ENCODE measurements at places on chromosomes 16 and 17. TPM values are rescaled to one million over a fixed set of nuclear protein-coding genes. Genes with fewer than 3 reads are reported as not detected.

DNA sequence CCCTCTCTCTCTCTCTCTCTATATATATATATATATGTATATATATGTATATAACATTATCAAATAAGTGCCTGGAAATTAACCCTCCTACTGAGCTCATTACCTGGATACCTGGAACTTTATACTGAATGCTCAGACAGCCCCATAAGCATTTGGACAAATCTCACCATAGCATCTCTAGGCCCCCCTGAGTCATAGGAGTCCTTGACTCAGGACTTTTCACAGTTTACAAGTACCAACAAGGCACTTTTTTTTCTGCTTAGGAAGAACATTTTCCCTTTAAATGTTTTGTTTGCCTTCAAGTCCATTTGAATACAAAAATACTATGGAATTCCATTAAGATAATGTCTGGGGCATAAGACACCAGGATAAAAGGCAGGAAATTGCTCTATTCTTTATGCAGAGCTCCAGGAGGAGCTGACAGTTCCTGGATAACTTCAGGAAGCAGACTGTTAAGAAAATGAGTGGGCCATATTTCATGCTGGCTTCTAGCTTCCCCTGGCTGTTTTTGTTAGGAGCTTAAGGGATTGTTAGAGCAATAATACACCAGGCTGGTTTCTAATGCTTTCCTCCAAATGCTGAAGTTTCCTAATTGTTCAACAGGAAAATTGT lies 171.7 kb upstream of the ASIC2 start:
- DNase-seq, result no peak
- H3K27me3 ChIP-seq, result no peaks in the 10 kb centered on the region
- no peaks in the 10 kb centered on the region for H3K4me1 ChIP-seq
- H3K4me3 ChIP-seq, result no peak overlapping the region
- H3K36me3 ChIP-seq, result no peaks in the 10 kb centered on the region

Gene PRDM7
- not detected for total RNA-seq

GRCh38 chr17:58538811-58539409 lies 24.5 kb upstream of the MTMR4 start:
- no peak overlapping the region for H3K27ac ChIP-seq
- H3K27me3 ChIP-seq, result no peaks in the 10 kb centered on the region
- H3K4me3 ChIP-seq, result no peak overlapping the region
- no peaks in the 10 kb centered on the region for H3K36me3 ChIP-seq
- peaks cover 8% of the 10 kb centered on the region for H3K4me1 ChIP-seq

GRCh38 chr16:17301593-17302135 lies 169.1 kb downstream of the XYLT1 start:
- H3K36me3 ChIP-seq, result no peaks in the 10 kb centered on the region
- no peaks in the 10 kb centered on the region for H3K27me3 ChIP-seq
- H3K4me3 ChIP-seq, result no peak overlapping the region
- no peak overlapping the region for H3K27ac ChIP-seq

DNA sequence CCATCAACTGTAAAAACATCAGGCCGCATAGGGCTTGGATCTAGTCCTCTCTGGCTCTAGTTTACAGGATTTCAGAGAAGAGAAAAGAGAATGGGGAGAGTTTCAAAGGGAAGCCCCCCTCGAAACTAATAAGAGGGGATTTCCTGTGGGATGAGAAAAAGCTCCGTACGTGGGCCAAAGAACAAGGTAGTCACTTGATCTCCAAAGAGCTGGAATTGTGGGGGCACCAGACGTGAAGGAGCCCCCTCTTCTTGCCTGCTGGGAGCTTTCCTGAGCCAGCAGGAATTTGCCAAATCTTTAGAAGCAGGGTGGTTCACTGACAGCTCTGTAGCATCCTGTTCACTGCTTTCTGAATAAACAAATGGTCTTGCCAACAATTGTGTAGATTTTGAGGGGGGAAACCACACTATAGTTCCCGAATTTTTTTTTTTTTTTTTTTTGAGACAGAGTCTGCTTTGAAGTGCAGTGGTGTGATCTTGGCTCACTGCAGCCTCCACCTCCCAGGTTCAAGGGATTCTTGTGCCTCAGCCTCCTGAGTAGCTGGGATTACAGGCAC lies 7.0 kb upstream of the TMIGD1 start:
- H3K36me3 ChIP-seq, result no peaks in the 10 kb centered on the region
- no peak for DNase-seq
- no peak overlapping the region for H3K4me3 ChIP-seq
- no peaks in the 10 kb centered on the region for H3K27me3 ChIP-seq
- H3K4me1 ChIP-seq, result peaks cover 44% of the 10 kb centered on the region

DNA sequence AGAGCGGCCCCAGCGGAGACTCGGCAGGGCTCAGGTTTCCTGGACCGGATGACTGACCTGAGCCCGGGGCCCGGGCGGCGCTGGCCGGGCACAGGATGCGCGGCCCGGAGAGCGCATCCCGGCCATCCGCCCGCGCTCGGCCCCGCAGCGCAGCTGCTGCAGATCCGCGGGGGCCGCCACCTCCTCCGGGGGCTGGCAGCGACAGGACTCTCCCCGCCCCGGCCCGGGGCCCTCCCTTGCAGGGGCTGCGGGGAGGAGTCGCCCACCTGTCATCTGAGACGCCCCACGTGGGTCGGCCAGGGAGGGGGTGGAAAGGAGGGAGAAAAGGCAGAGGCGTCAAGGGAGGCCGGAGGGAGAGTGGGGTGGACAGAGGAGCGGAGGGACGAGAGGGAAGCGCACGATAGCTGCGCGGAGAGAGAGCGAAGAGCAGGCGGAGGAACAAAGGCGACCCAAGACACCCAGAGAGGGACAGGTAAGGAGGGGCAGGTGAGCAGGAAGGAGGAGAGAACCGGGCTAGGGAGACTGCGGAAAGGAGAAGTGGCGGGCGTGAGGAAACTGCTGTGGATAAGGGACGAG lies 471 bp upstream of the PRKAR1A start:
- peak overlapping the region; percentile 92 for H3K27ac ChIP-seq
- peaks cover 2% of the 10 kb centered on the region for H3K36me3 ChIP-seq
- no peak for DNase-seq
- H3K4me1 ChIP-seq, result peaks cover 30% of the 10 kb centered on the region

Gene CCDC92B
- 0.13 TPM for total RNA-seq

GRCh38 chr17:38853292-38854219 lies at the start of gene RPL23:
TSS of gene RPL23 (minus strand) at chr17:38853721. CDS start at chr17:38853710, 11 bp downstream.
- H3K27me3 ChIP-seq, result no peaks in the 10 kb centered on the region
- H3K36me3 ChIP-seq, result peaks cover 43% of the 10 kb centered on the region
- peak within 1 kb of the TSS; percentile 56 for H3K4me3 ChIP-seq

DNA sequence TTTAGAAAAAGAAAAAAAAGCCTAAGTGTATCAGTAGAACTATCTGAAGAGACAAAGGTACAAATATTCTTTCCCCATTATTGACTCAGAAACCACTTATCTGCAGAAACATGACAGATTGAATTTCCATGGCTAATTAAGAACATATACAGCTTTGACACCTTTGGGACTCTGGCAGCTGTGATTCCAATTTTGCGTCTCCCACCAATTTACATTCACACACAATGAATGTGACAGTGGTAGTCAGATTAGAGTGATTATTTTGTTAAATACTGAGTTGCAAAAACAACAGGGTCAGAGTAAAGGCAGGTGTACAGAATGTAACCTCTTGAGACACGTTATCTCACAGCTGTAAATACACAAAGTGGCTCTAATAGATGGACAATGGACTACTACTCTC lies 5.3 kb upstream of the PPM1D start:
- no peak overlapping the region for H3K4me3 ChIP-seq
- H3K27ac ChIP-seq, result no peak overlapping the region
- H3K27me3 ChIP-seq, result no peaks in the 10 kb centered on the region
- H3K36me3 ChIP-seq, result no peaks in the 10 kb centered on the region
- peaks cover 11% of the 10 kb centered on the region for H3K4me1 ChIP-seq

Gene MT3
- 5.0 TPM for total RNA-seq

GRCh38 chr16:54027995-54028394 lies 258.6 kb downstream of the IRX3 start:
- H3K4me1 ChIP-seq, result no peaks in the 10 kb centered on the region
- DNase-seq, result no peak
- no peak overlapping the region for H3K27ac ChIP-seq
- H3K27me3 ChIP-seq, result no peaks in the 10 kb centered on the region

DNA sequence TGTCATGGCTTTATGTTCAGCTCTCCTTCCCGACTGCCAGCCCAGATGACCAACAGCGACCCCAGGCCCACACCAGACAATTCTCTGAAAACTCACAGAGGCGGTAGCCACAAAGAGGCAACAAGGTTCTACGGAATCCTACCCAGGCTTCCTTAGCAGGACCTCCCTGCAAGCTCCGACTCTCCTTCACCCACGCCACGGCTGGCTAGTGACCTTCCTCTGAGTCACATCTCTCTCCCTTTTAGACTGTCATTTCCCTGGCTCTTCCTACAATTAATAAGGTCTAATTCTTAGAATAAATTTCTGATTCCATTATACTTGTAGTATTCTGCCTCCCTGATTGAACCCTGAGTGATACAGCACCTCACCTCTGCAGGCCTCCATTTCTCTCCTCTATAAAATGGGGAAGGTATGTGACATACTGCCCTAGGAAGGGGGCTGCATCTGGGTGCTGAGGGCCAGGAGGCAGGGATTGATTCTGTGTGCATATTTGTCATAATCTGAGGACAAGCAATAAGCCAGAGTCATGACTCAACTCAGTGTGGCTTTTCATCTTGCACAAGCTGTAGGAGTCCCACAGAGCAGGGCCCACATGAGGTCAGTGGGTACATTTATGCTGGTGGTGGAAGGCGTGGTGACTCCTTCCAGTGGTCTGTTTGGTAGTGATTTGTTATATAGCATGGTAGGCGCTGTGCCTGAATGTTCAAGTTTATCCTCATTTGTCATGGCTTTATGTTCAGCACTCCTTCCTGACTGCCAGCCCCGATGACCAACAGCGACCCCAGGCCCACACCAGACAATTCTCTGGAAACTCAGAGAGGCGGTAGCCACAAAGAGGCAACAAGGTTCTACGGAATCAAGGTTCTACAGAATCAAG lies 46.2 kb downstream of the SMPD3 start:
- DNase-seq, result no peak
- H3K27me3 ChIP-seq, result no peaks in the 10 kb centered on the region
- H3K36me3 ChIP-seq, result no peaks in the 10 kb centered on the region
- H3K4me1 ChIP-seq, result no peaks in the 10 kb centered on the region

DNA sequence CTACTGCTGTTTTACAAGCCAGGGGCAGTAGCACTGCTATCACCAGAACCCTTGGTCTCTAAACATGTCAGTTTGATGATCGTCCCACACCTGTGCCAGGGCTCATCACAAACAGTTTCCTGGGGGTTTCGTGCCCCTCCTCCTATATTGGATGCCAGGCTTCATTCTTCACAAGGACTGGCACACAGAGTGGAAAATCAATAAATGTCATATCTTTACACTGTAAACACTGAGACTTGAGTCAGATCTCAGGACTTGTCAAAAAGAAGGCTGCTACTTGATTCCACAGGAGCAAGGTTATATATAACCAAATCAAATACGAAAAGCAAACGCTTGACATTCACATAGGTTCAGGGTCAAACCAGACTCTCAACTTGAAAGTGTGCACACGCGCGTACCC lies 39.3 kb upstream of the CLEC18B start:
- no peaks in the 10 kb centered on the region for H3K4me1 ChIP-seq
- no peak overlapping the region for H3K27ac ChIP-seq
- no peaks in the 10 kb centered on the region for H3K27me3 ChIP-seq

DNA sequence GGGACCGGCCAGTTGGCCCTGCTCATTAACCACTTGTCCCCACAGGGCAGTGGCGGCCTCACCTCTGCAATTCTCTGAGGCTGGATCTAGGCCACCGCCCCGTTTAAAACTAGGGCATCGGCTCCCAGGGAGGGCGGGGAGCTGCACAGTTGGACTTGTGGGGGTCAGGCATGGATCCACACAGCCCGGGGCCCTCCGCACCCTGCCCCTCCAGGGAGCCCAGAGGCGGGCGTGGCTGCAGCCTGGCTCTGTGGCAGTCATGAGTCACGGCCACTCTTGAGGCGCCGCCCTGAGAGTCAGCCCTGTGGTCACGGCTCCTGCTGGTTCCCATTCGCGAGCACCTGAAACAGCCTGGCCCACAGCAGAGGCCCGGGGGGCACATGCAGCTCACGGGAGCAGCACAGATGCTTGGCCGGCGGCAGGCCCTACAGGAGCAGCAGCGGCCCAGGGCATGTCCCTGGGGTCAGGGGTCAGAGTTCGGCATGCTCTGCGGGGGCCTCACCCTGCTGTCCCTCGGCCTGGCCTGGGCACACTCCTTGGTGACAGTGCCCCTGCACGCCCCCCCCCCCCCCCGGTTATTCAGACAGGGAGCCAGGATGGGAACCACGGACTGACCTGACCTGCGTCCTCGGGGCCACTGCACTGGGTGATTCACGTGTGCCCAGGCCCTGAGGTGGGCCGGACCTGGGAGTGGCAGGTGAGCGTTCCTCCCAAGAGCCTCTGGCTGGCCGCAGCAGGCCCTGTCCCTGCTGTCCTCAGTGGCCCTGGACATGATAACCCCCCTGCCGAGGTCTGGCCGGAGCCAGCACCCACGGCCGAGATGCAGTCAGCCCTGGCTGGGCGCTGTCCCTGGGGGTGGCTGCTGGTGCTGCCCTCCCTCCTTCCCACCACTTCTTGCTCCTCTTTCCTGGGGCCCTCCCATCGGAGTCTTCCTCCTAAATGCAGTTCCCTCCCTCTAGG lies 8.2 kb downstream of the CAPN15 start:
- H3K4me3 ChIP-seq, result no peak overlapping the region
- H3K27me3 ChIP-seq, result no peaks in the 10 kb centered on the region
- H3K36me3 ChIP-seq, result peaks cover 44% of the 10 kb centered on the region
- no peak overlapping the region for H3K27ac ChIP-seq
- H3K4me1 ChIP-seq, result peaks cover 29% of the 10 kb centered on the region

Gene RANBP10
- 12.2 TPM for total RNA-seq

DNA sequence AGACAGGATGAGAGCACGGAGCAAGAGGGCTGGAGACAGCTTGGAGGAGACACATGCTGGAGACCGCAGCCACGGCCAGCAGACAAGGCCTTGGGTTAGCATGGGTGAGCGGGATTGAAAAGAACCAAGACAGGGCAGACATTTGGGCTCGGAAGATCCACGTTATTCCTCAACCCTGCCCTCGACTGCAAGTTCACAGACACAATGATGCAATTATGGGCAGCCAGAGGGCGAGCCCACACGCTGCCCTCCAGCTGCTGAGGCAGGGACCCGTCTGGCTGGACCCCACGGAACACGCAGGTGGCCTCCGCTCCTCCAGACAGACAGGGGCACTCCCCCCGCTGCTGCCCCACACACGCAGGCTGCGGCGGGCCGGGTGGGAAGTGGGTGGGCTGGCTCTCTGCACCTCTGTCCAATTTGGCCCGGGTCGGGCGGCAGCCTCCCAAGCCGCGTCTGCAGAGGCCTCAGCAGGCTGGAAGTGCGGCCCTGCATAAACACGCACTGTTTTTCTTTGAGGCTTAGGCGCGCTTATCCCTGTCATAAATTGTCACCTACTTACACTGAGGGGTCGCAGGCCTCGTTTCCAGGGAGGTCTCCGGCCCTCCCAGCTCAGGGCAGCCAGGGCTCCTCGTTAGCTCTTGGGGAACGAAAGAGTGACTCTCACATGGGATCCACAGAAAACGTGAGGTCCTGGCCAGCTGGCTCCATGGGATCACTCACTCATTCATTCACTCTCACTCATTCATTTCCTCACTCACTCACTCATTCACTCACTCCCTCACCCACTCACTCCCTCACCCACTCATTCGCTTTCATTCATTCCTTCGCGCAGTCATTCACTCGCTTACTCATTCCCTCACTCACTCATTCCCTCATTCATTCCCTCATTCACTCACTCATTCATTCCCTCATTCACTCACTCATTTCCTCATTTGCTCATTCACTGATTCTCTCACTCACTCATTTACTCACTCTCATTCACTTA lies 303.9 kb downstream of the C16orf95 start:
- H3K4me1 ChIP-seq, result peaks cover 3% of the 10 kb centered on the region
- peaks cover 11% of the 10 kb centered on the region for H3K27me3 ChIP-seq

GRCh38 chr17:65265276-65265675 lies 128.1 kb downstream of the RGS9 start:
- no peak overlapping the region for H3K27ac ChIP-seq
- no peaks in the 10 kb centered on the region for H3K36me3 ChIP-seq
- no peak for DNase-seq
- H3K4me3 ChIP-seq, result no peak overlapping the region
- peaks cover 4% of the 10 kb centered on the region for H3K4me1 ChIP-seq
- no peaks in the 10 kb centered on the region for H3K27me3 ChIP-seq

Gene RNF166
- total RNA-seq, result 23.3 TPM
